ENCODE measurements at places on chromosomes 7 and 10.

GRCh38 chr10:6270951-6271350 lies 68.2 kb downstream of the PFKFB3 start:
- DNase-seq, result no peak

GRCh38 chr7:117395743-117396142 lies 31.6 kb downstream of the ASZ1 start:
- DNase-seq, result no peak

GRCh38 chr10:21257919-21258318 lies 267.6 kb downstream of the SKIDA1 start:
- DNase-seq, result no peak

GRCh38 chr7:8390262-8390626 lies 43.2 kb upstream of the NXPH1 start:
- no peak for DNase-seq

Measured in CD8-positive, alpha-beta memory T cell (primary cell).